ENCODE measurements at places on chromosomes 12 and 14. TPM values are rescaled to one million over a fixed set of nuclear protein-coding genes. Genes with fewer than 3 reads are reported as not detected.

Gene NINJ2
- total RNA-seq = not detected

- DNase-seq = no peak
These were observed 39.9 kb upstream of the DHRS7 start for GRCh38 chr14:60204843-60205774.

- DNase-seq = peak; percentile 25
These were observed 8.3 kb downstream of the DIO2 start for GRCh38 chr14:80202888-80203562.

DNA sequence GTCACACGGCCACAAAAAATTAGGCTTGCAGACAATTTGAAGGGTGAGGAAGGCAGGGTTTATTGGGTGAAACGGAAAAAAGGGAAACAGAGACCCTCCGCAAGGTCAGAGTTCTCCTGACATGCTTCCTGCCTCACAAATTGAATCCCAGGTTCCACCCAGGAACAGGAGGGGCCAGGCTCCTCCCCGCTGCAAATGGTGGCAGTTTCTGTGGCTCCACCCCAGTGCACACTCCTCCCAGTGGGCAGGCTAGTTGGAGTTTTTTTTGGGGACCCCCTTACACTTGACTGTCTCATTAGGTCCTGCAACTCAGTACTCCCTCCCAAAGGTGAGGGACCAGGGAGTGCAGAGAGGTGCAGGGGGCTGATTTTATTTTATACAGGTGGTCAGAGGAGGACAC lies 39.4 kb upstream of the PPP1CC start:
- no peak for DNase-seq

DNA sequence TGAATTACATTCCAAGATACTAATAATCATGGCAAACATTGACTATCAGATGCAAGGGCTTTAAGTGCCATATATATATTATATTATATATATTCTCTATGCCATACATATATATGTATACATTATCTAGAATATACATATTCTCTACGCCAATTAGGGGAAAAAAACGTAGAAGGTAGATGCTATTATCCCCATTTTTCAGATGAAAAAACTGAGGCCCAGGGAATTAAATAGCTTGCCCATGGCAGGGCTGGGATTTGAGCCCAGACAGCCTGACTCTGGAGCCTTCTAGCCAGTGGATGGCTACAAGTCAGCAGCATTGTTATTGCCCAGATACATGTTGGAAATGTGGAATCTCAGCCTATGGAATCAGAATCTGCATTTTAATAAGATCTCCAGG lies 116.0 kb upstream of the BTG1 start:
- DNase-seq = no peak

- no peak for DNase-seq
These were observed 261.4 kb downstream of the DIO2 start for GRCh38 chr14:79949906-79950305.

Gene FOXM1
- total RNA-seq = 38.8 TPM

GRCh38 chr12:114186241-114187002 lies 219.5 kb downstream of the TBX5 start:
- no peak for DNase-seq

GRCh38 chr12:98172304-98172703 lies 343.1 kb upstream of the TMPO start:
- DNase-seq = no peak

GRCh38 chr12:1583421-1584078 lies 10.8 kb downstream of the FBXL14 start:
- DNase-seq = peak; percentile 87

DNA sequence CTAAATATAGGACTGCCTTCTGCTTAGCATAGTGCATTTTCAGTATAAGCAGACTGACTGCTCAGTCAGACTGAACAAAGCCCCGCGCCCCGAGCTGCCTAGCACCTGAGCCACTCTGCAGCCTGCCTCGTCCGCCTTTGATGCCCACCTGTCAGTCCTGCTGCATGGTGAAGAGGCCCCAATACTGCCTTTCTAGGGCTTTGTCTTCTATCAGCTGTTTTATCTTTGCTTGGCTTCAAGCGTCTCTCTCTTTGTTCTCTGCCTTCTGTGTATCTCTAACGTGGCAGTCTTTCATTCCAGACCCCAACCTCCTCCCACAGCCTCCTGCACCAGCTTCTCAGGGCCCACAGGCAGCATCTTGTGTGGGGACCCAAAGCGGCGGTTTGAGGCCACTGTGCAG lies 1001.0 kb downstream of the VRK1 start:
- no peak for DNase-seq

Gene GPR68
- 11.6 TPM for total RNA-seq

DNA sequence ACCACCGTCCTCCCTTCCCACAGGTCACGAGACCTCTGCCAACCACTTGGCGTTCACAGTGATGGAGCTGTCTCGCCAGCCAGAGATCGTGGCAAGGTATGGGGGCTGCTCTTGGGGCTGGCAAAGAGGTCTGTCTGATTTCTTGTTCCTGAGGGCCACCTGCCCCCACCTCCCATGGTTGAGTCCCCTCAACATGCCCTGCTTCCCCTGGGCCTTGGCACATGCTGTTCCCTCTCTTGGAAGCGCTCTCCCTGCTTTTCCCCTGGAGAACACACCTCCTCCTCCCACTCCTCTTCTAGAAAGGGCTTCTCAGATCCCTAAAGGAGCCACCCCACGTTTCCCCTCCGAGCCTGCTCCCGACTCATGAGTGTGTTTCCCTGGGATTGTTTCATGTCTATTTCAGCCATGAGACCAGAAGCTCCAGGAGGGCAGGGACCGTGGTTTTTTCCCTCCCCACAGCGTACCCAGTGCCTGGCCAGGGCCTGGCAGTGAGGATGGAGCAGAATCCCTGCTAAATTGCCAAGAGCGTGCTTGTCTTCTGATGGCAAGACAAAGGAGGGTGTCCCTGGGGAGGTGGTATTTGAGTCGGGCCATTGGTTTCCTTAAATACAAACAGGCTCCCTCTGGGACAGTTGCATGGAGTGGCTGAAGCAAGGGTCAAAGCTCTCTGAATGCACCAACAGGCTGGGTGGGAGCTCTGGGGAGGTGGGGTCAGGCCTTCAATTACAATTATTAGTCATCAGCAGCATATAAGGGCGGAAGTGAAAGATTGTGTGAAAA lies 34.1 kb downstream of the CYP46A1 start:
- DNase-seq = peak; percentile 3

DNA sequence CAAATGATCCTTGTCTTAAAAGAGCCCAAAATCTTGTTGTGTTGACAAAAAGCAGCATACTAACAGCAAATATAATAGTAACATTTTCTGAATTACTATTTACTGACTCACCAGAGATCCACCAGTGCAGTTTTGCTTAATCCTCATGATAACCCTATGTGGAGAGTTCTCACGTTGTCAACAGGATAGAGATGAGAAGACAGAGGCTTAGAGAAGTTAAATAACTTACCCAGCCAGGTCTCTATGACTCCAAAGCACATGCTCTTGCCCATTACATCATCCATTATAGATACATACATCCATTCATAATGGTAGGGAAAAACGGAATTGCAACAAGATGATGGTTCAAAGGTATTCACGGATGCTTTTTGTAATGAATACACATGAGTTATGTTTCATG lies 111.9 kb downstream of the PAX9 start:
- DNase-seq = peak; percentile 51

DNA sequence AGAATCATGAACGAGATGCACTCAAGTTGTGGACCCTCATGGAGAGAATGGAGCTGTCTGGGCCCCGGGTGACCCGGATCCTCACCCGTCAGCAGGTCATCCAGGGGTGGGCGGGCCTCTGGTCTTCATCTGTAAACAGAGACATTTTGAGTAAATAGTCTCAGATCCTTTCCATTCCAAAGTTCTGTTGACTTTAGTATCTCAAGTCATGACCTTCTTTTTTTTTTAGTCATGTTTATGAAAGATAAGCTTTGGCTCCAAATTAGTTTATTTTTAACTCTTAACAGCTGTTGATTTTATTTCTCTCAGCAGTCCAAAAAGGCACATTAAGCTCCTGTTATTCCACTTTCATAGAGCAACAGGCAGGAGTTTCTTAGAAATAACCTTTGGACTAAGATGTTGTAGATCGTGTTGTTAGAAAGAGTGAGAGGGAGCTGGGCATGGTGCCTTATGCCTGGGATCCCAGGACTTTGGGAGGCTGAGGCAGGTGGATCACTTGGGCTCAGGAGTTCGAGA lies 48.9 kb upstream of the AMN start:
- no peak for DNase-seq

- peak; percentile 92 for DNase-seq
These were observed 62.9 kb upstream of the NID2 start for GRCh38 chr14:52131640-52132320.

DNA sequence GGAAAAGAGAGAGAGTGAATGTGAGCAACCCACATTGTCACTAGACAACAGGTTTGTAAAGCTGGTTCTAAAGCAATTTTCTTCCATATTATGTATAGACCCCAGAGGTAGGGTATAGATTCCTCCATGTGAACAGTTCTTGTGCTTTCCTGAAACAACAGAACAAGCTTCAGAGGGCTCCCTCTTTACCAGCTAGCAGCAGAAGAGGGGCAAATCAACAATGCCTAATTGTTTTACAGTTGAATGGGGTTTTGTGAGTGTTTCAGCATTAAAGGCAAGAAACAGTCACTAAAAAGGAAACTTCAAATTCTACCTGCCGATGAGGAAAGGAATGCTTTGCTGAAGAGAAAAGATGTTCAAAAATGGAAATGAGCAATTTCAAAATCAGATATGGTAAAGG lies 341.2 kb upstream of the KITLG start:
- no peak for DNase-seq

Gene AKAP5
- total RNA-seq = 2.9 TPM

Gene RESF1
- 15.5 TPM for total RNA-seq

Gene SLIRP
- total RNA-seq = 1,732 TPM

Data from Daoy (cell line).